Stimulated activated CD4-positive, alpha-beta T cell treated with anti-CD3 and anti-CD28 coated beads, TNF-alpha, amount 100 ng/mL, for 24 hours (primary cell): ENCODE measurements at places on chromosomes 4 and X.

DNA sequence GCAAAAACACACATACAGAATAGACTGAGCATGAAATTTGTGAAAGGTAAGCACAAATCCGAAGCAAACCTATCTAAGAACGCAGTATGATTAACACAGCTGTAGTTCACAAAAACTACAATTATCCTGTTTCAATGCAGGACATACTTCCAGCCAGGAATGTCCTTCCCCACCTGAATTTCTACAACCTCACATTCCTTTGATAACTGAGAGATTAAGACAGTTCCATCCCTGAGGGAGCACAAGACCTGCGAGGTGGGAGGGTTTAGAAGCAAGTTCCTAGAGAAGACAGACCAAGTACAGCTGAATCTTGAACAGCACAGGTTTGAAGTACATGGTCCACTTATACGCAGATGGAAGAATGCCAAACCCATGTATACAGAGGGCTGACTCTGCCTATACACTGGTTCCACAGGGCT lies 10.6 kb downstream of the ABCG2 start:
- DNase-seq: no peak

GRCh38 chr4:137994853-137995252 lies 247.3 kb downstream of the SLC7A11 start:
- DNase-seq: no peak

- DNase-seq: no peak
Observed at GRCh38 chr4:178395798-178396197, 953.6 kb upstream of the AGA start.

DNA sequence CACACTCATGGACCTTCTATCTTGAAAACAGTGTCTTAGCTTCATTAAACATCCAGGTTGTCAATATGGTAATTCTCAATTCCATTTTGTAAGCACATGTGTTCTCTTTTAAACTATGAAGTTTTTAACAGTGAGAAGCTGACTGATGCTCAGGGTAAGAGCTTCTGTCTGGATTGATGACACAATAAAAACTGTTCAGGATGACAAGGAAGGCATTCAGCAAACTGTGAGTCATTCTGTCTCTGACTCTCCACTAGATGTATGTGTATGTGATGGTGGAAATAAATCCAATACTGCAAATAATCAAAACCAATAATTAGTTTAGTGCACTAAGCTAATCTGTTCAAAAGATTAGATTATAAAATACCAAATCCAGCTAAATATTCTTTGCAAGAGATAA lies 115.3 kb upstream of the ARX start:
- DNase-seq: no peak

GRCh38 chr4:162201673-162202072 lies 37.9 kb upstream of the FSTL5 start:
- no peak for DNase-seq

DNA sequence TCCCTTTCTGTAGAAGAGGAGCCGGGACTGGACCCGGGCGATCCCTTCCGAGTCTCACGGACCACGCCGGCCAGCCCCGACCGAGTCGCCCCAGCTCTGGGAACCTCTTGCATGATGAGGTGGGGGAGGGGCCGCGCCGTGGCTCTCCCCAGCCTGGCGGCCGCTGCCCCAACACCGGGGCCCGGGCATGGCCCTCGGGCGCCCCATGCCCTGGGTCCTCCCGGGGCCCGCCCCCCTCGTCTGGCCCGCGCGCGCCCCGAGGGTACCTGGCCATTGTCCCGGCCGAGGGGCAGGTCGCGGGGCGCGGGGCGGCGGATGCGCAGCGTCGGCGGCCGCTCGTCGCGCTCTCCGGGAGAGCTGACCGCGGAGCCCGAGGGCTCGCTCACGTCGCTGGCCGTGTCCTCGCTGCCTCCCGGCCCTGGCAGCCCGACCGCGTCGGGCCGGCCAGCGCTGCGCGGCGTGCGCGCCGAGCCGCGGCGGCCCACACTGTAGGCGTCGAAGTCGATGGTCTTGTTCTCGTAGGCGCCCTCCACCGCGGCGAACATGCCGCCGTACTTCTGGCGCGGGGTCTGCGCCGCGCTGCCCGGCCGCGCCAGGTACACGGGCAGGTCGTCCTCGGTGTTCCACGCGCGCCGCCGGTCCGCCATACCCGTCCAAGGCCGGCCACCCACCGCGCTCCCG lies 423 bp downstream of the CRMP1 start:
- no peak for DNase-seq

- DNase-seq: no peak
Observed at GRCh38 chr4:100450449-100450848, 67.4 kb downstream of the EMCN start.

DNA sequence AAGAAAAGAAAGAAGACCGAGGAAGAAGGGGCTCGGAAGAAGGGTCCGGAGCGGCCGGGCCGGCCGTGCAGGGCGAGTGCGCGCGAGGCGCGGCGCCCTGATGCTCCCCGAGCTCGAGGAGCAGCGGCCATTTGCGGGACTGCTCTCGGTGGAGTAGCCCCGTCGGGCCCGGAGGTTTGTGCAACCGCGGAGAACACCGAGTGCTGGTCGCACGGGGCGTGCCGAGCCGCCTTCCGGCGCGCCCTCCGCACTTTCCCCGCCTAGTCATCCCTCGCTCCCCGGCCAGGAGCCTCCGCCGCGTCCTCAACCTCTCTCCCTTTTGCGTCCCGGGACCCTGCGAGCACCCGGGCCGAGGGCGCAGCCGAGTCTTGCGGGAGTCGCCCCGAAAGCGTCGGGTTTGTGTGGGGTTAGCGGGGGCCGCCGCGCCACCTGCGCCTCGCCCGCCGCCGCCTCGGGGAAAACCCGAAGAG lies 127.4 kb downstream of the LAS1L start:
- DNase-seq: no peak

GRCh38 chrX:129769467-129770154 lies 10.1 kb upstream of the SASH3 start:
- no peak for DNase-seq

DNA sequence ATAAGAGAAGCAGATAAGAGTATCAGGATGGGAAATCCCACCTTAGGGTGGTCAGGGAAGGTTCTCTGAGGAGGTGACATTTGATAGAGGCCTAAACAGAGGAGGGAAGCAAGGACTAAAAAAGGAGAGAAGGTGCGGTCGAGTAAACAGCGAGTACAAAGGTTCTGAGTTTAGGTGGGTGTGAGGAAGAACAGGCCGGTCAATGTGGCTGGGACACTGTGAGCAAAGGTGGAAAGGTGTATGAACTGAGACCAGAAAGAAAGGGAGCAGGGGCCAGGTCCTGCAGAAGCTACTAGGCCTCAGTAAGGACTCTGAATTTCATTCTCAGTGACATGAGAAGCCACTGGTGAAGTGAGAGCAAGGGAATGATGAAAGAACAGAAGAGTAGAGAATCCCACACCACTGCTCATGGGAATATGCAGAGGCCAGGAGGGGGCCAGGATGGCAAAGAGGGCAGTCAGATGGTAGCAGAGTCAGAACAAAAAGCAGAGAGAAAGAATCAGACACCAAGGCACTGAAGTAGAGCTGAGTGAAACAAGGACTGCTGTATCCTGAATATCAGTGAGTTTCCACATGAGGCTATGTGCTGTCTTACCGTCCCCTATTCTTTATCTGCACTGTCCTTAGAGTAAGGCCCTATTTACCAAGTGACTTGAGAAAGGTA lies 18.0 kb downstream of the PRSS48 start:
- no peak for DNase-seq

- no peak for DNase-seq
Observed at GRCh38 chr4:20464381-20464780, 212.7 kb downstream of the SLIT2 start.

DNA sequence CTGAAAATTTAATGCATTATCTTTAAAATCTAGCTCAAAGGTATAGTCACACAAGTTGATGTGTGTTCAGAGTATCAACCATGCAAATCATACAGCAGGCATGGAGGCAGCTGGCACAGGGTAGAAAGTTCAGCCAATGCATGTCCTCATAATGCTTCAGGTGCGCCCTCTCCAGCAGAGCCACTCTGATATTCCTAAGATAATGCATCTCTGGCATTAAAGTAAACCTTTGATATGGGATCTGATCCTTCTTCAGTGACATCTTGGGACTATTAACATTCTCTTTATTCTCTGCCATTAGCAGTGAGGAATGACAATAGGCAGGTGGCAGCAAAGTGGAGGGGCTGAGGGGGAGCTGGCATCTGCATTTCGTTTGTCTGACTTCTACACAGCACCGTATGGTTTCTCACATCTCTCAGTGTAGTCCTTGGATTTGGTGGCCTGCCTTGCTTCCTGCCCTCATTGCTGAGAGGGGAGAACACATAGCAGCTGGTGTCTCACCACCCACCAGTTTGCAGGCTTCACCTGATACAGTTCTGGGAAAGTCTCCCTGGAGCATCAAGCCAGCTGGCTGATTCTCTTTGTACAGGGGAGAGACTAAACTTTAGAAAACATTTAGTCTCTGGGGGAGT lies 168.7 kb upstream of the TBC1D9 start:
- DNase-seq: no peak

DNA sequence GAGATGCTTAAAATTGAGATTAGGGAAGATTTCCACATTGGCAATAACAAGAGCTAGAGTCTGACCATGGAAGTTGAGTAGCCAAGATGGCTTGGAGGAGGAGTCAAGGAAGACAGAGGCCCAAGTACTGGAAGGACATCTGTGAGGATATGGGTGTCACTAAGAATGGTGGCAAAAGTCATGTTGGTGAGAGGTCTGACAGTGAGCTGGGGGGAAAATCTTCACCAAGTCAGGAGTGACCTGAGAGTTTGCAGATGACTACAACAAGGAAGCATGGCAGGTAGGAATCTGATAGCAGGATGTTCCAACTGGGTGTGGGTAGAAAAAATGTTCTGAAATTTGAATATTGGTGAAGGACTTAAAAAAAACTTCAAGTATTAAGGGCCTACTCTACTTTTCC lies 103.3 kb downstream of the SHROOM3 start:
- no peak for DNase-seq

GRCh38 chr4:42080306-42080705 lies 72.1 kb downstream of the BEND4 start:
- DNase-seq: no peak

GRCh38 chr4:100288811-100289529 lies 98.7 kb upstream of the DDIT4L start:
- DNase-seq: no peak

DNA sequence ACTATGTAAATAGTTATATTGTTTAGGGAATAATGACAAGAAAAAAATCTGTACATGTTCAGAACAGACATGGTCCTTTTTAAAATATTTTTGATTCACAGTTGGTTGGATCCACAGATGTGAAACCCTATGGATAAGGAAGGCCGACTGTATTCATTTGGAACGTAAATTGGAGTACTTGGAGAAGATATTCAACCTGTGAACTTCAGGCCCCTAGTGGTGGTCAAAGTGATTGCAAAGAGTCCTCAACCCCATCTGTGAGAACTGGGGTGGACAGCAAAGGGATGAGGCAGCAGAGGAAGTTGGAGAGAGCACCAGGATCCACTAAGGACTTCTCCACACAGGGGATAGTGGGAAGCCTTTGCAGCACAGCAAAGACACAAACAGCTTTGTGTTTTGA lies 6.2 kb upstream of the CXCL13 start:
- DNase-seq: no peak

GRCh38 chrX:38864165-38864564 lies 62.9 kb downstream of the MID1IP1 start:
- DNase-seq: no peak

DNA sequence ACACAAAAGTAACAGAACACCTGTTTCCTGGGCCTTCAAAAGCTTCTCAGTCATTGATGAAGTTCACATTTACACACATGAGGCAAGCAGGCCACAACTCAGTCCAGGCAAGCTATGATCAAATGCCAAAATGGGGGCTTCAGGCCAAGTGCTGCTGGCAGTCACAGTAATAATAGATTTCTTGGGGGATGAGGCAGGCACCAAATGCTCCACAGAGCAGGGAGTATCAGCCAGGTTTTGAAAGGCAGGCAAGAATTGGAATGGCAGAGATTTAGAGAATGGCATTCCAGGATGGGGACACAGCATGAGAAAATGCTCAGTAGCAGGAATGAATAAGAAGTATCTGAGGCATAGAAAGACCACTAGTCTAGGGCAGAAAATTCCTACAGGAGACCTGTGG lies 52.8 kb downstream of the GRIA3 start:
- no peak for DNase-seq

DNA sequence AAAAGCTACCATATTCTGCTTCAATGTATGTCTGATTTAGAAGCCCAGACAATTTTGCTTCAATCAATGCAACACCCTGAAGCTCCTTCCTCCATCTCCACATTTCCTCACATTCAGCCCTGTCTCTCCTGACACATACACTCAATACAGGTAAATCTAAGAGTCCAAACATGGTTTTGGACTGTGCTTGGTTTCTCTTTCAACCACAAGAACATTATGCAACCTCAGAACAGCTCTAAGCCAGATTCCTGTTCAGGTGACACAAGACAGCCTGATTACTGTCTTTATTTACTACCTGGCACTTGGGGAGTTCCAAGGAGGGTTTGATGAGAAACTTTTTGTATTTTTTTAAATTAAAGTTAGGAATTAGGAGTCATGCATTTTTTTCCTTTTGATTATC lies 307.5 kb upstream of the SLIT2 start:
- no peak for DNase-seq

DNA sequence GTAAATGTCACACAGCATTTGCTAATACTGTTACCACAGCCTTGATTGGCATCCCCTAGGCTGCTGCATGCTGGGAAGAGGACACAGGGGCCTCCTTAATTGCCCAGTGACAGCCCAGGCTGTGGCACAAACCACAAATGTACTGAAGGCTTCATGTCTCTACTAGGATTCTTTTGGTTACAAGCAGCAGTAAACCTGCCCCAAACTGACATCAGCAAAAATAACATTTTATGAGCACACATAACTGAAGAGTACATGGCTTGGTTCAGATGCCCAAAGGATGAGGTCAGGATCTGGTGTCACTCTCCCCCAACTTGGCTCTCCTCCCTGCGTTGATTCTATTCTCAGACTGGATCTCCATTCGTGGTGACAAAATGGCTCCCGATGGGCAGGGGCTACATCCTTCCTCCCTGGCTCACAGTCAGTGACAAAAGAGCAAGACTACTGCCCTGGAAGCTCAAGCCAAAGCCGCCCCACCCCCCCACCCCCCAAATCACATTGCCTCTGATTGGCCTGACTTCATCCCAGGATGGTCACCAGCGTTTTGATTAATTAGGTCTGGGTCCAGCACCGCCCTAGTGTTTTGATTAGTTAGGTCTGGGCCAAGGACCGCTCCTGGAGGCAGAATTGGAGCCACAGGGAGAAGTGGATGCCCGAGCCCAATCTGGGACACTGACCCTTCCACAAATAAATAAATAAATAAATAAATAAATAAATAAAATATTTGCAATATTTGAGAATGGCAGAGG lies 180.5 kb upstream of the RBPJ start:
- no peak for DNase-seq

- no peak for DNase-seq
Observed at GRCh38 chr4:122224348-122224747, 72.2 kb downstream of the BLTP1 start.

GRCh38 chr4:71602289-71602900 lies 181.5 kb downstream of the GC start:
- no peak for DNase-seq

GRCh38 chrX:31355206-31355955 lies 283.5 kb upstream of the FTHL17 start:
- no peak for DNase-seq
